ENCODE measurements at places on chromosomes 16 and 17. TPM values are rescaled to one million over a fixed set of nuclear protein-coding genes. Genes with fewer than 3 reads are reported as not detected.
A peak's percentile ranks its signal among the peaks of the same experiment; 100 is the strongest.

The CLEC18A gene
- 0.26 TPM for total RNA-seq

DNA sequence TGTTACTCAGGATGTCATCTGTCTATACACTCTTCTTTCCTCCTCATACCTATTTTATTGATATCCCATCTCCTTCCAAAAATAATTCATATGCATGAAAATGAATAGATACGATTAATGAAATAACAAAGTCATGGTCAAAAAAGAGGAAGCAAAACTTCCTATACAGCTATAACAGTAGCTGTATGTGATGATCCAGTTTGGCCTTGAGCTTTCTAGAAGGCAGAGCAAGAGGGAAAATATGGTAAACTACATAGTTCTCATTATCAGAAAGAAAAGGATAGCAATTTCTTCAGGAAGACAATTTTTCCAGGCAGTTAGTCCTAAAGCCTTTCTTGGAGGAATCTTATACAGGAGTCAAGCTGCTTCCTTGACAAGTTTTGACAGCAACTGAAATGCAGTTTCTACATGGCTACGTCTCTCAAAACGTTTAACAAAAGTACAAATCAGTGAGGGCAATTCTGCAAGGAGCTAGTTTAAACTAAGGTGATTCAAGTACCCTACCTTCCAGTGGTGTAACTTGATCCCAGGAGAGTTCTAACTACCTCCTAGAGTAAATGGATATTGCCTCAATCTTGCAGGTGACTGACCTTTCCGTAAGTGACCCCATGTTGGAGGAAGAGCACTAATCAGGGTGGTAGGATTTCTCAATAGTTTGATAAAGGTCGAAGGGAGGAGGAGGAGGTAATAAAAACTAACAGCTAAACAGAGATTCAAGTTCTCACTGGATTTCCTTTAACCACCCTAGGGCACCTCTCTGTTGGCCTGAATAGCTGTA, 1.0 kb downstream of the SPAG5 start:
- DNase-seq: no peak
- no peaks in the 10 kb centered on the region for H3K27me3 ChIP-seq
- H3K4me1 ChIP-seq: peaks cover 23% of the 10 kb centered on the region
- peak overlapping the region; percentile 91 for H3K4me3 ChIP-seq
- H3K27ac ChIP-seq: peak overlapping the region; percentile 98
- H3K36me3 ChIP-seq: peaks cover 16% of the 10 kb centered on the region

DNA sequence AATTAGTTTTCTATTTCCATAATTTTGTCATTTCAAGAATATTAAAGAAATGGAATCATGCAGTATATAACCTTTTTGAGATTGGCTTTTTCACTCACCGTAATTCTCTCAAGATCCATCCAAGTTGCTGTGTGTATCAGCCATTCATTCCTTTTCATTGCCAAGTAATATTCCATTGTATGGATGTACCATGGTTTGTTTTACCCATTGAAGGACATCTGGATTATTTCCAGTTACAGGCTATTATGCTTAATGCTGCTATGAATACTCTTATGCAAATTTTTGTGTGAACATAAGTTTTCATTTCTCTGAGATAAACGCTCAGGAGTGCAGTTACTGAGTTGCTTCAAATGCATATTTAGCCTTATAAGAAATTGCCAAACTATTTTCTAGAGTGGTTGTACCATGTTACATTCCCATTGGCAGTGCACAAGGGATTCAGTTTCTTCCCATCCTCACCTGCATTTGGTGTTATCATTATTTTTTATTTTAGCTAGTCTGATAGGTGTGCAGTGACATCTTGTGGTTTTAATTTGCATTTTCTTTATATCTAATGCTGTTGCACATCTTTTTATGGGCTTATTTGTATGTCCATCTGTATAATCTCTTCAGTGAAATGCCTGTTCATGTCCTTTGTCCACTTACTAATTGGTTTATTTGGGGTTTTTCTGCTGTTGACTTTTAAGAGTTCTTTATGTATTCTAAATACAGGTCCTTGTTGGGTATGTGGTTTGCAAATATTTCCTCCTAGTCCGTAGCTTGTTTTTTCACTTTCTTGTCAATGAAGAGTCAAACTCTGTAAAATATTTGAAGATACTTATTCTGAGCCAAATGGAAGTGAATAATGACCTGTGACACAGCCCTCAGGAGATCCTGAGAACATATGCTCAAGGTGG, 32.7 kb downstream of the BMERB1 start:
- no peak for DNase-seq
- no peak overlapping the region for H3K27ac ChIP-seq
- peaks cover 5% of the 10 kb centered on the region for H3K4me1 ChIP-seq

GRCh38 chr17:691423-691822, 23.2 kb downstream of the VPS53 start:
- H3K4me1 ChIP-seq: peaks cover 6% of the 10 kb centered on the region
- H3K36me3 ChIP-seq: peaks cover 45% of the 10 kb centered on the region
- no peak for DNase-seq
- H3K27ac ChIP-seq: no peak overlapping the region
- no peak overlapping the region for H3K4me3 ChIP-seq

DNA sequence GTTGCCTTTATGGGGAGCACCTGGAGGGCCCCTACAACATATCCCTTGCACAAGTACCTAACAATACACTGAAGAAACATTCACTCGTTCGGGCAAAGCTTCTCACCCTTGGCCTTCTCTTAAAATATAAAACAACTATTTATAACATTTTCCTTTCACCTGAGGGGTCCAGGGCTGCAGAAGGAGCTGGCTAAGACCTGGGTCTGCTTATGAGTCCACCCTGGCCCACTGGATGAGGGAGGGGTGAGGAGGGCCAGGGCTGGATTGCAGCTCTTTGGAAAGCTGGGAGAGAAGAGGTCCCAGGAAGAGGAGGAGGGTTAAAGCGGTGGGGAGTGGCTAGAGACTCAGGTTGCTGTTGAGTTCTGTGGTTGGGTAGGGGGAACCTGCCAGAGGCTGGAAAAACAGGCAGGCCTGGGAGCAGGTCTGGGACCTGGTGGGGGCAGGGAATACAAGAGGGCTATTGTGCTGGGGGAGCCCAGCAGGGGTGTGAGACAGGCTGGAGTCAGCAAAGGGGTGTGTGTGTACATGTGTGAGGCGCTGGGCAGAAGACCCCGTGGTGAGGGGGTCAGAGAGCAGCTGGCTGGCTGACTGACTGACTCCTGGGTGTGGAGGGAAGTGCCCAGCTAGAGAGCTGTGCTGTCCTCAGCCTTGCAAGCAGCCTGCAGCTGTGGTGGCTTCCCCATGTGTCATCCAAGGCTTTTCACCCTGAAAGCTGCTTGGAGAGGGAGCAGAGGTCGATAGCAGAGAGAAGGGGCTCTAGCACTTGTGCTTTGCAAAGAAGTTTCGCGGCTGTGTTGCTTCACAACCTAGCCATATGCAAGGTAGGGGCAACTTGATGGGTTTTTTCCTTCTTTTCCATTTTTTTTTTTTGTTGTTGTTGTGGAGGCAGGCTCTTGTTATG, 10.2 kb upstream of the MRC2 start:
- no peaks in the 10 kb centered on the region for H3K4me1 ChIP-seq
- no peaks in the 10 kb centered on the region for H3K27me3 ChIP-seq
- peaks cover 11% of the 10 kb centered on the region for H3K36me3 ChIP-seq
- no peak for DNase-seq

DNA sequence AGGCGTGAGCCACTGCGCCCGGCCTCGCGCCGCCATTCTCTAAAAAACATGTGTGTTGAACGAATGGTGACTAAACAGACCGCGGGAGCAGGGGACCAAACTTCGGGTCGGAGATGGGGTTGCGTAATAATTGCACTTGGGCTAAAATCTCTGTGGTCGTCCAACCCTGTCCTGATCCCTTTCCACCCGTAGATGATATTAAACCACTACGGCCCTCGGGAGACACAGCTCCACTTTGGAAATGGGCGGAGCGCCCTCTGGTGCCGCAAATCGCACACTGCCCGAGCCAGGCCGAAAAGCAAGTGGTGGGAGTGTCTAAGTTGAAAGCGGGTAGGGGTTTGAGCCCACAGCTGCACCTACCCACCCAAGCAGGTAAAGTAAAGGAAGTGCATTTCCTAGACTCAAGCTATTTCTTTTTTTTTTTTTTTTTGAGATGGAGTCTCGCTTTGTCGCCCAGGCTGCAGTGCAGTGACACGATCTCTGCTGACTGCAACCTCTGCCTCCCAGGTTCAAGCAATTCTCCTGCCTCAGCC, 17.0 kb downstream of the CAVIN1 start:
- peak; percentile 95 for DNase-seq
- no peak overlapping the region for H3K4me3 ChIP-seq
- no peaks in the 10 kb centered on the region for H3K36me3 ChIP-seq
- no peak overlapping the region for H3K27ac ChIP-seq
- peaks cover 21% of the 10 kb centered on the region for H3K4me1 ChIP-seq
- peaks cover 4% of the 10 kb centered on the region for H3K27me3 ChIP-seq

GRCh38 chr17:60630352-60630751, 30.4 kb downstream of the PPM1D start:
- H3K36me3 ChIP-seq: peaks cover 14% of the 10 kb centered on the region
- no peak overlapping the region for H3K4me3 ChIP-seq
- no peaks in the 10 kb centered on the region for H3K27me3 ChIP-seq
- no peak overlapping the region for H3K27ac ChIP-seq
- H3K4me1 ChIP-seq: peaks cover 11% of the 10 kb centered on the region

The KRTAP9-4 gene
- total RNA-seq: not detected

The OSBPL7 gene
- total RNA-seq: 18.1 TPM

- no peak overlapping the region for H3K4me3 ChIP-seq
- H3K4me1 ChIP-seq: peaks cover 2% of the 10 kb centered on the region
- DNase-seq: no peak
- H3K27ac ChIP-seq: no peak overlapping the region
- no peaks in the 10 kb centered on the region for H3K27me3 ChIP-seq
These were observed 52.3 kb downstream of the FOXK2 start for GRCh38 chr17:82571855-82572254.

DNA sequence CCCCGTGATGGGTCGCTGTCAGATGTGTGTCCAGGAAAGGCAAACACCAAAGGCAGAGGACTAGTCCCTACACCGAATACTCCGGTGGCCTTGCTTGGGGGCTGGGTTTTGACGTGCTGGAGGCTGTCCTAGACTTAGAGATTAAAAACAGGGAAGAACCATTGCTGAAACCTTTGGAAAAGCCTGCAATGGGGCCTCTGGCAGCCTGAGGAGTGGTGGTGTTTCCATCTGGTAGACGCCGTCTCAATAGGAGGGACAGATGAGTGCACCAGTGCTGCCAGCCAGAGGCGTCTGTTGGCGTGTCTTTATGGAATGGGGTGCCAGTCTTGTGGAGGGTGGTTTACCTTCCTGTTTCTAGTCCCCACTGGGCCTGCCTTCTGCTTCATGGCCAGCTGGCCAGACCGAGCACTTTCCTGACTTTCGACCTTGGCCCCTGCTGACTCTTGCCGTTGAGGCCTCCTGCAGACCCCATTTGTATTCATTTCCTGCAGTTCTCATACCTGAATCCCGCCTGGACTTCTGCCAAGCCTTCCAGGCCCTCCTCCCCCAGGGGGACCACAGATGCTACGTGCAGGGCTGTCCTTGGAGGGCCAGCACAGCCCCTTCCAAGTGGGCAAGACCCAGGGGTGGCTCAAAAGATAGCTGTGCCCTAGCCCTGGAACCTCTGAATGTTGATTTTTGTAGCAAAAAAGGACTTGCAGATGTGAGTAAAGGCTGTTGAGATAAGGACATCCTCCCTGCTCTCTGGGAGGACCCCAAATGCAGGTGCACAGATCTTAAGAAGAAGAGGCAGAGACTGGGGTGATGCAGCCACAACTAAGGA, 1.9 kb upstream of the DNASE1 start:
- no peak for DNase-seq
- no peaks in the 10 kb centered on the region for H3K27me3 ChIP-seq
- H3K4me1 ChIP-seq: peaks cover 5% of the 10 kb centered on the region
- H3K4me3 ChIP-seq: no peak overlapping the region
- no peak overlapping the region for H3K27ac ChIP-seq

DNA sequence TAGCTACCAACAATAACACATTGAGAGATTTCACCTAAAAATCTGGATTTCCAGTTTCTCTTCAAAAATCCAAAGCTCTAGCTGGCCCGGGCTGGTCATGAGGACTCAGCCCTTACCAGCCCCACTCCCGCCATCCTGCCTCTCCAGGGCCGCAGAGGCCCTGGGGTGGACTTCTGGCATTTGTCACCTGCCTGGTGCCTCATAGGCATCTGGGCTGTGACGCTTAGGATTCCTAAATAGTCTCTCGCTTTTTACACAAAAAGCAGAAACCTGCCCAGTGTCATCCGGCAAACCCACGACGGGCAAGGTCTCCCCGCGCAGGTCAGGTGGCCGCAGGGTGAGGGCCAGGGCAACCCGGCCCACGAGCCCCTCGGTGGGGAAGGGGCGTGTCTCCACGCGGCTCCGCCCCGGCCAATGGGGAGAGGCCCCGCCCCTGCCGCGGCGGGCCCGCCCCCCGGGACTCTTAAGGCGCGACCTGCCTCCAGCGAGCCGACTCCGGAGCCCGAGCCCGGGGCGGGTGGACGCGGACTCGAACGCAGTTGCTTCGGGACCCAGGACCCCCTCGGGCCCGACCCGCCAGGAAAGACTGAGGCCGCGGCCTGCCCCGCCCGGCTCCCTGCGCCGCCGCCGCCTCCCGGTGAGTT, at the start of gene VASN:
TSS of gene VASN (plus strand) at position 492 of the 644 bp plus-strand sequence. CDS start 9,030 bp downstream, outside the sequence.
- no peaks in the 10 kb centered on the region for H3K4me1 ChIP-seq
- peak within 1 kb of the TSS; percentile 68 for H3K4me3 ChIP-seq
- H3K27ac ChIP-seq: no peak within 1 kb of the TSS
- peak; percentile 92 for DNase-seq
- peaks cover 2% of the 10 kb centered on the region for H3K36me3 ChIP-seq

The OR4D1 gene
- 0.14 TPM for total RNA-seq

GRCh38 chr16:60739737-60740683, 1296.2 kb downstream of the CDH8 start:
- no peak overlapping the region for H3K27ac ChIP-seq
- no peaks in the 10 kb centered on the region for H3K27me3 ChIP-seq
- no peak overlapping the region for H3K4me3 ChIP-seq
- no peak for DNase-seq
- no peaks in the 10 kb centered on the region for H3K4me1 ChIP-seq

GRCh38 chr17:1488826-1489270, 3.6 kb downstream of the MYO1C start:
- no peaks in the 10 kb centered on the region for H3K27me3 ChIP-seq
- peak overlapping the region; percentile 37 for H3K27ac ChIP-seq
- peaks cover 8% of the 10 kb centered on the region for H3K36me3 ChIP-seq
- H3K4me3 ChIP-seq: peak overlapping the region; percentile 68

- no peak overlapping the region for H3K27ac ChIP-seq
- no peak for DNase-seq
- peaks cover 7% of the 10 kb centered on the region for H3K4me1 ChIP-seq
- no peak overlapping the region for H3K4me3 ChIP-seq
- H3K27me3 ChIP-seq: no peaks in the 10 kb centered on the region
These were observed 16.6 kb downstream of the UBALD2 start for GRCh38 chr17:76281573-76282371.

The HID1 gene
- total RNA-seq: not detected

The P2RX5 gene
- 92.3 TPM for total RNA-seq

DNA sequence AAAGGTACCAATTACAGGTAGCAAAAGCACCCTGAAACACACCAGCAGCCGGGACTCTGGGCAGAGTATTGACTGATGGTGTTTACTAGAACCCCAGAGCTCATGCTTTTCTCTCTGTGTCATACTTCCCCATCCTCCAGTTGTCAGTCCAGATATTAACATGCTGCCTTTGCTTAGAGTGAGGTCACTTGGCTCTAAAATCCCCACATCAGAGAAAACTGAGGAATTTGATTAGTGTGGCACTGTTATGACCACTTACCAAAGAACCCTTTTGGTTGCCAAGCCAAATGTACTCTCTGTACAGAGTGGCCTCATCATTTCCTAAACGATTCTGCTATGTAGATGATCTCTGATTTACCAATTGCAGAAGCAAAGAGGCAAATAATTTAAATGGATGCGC, 80.4 kb downstream of the ABCC12 start:
- no peaks in the 10 kb centered on the region for H3K27me3 ChIP-seq
- H3K36me3 ChIP-seq: no peaks in the 10 kb centered on the region
- no peak overlapping the region for H3K4me3 ChIP-seq
- H3K27ac ChIP-seq: no peak overlapping the region
- H3K4me1 ChIP-seq: no peaks in the 10 kb centered on the region
- no peak for DNase-seq
